ENCODE measurements at places on chromosomes 11 and 22. TPM values are rescaled to one million over a fixed set of nuclear protein-coding genes. Genes with fewer than 3 reads are reported as not detected.

- peak; percentile 20 for DNase-seq
Measured at GRCh38 chr11:132718711-132719671, 813.3 kb downstream of the OPCML start.

Gene C11orf97
- not detected for total RNA-seq

DNA sequence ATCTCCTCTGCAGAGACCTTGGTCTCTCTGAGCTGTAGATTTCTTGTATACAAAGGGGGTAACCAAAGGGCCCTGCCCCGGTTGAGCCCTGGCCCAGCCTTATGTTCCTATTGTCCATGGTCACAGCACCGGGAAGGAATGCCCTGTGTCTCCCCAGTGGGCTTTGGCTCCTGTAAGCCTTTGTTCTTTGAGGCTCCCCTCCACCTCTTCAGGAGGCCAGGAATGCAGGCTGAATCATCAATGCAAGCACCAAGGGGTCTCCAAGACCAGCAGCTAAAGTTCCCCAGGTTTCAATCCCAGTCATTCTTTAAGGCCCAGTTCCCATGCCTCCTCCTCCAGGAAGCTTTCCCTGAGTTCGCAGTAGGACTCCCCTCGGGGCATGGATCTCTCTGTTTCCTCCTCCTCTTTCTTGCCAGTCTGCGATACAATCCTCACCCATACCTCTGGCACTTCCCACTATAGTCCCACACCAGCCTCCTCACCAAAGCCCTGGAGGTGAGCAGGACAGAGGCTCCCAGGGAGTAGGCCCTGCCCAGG lies 29.2 kb upstream of the KLHL35 start:
- no peak for DNase-seq

Gene VSIG10L2
- total RNA-seq: not detected

Gene BAIAP2L2
- total RNA-seq: not detected

Gene OPCML
- total RNA-seq: 65.5 TPM

Gene OR52I1
- total RNA-seq: not detected

DNA sequence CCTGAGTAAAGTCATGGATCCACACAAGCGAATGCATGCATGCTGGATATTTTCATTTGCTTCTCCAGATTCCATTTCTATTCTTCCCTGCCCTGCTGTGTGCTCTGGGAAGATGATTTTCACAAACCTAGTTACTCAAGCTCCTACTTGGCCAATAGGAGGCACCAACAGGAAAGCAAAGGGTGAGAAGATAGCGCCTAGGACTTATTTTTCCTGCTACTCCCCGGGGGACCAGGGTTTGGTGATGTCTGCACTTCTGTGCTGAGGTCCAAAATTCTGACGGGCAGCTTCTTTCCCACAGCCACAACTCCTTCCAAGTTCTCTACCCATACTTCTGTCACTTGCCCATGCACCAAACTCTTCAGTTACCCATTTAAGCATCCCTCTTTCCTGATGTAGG lies 509.3 kb upstream of the TENM4 start:
- DNase-seq: no peak

Gene SREBF2
- 65.5 TPM for total RNA-seq

GRCh38 chr11:102773386-102773785 lies 7.0 kb downstream of the MMP10 start:
- DNase-seq: no peak

Gene HEPACAM
- 12.6 TPM for total RNA-seq

Gene HYLS1
- total RNA-seq: 12.5 TPM

Gene OR52E1
- not detected for total RNA-seq

Gene LRRC56
- total RNA-seq: 1.1 TPM

DNA sequence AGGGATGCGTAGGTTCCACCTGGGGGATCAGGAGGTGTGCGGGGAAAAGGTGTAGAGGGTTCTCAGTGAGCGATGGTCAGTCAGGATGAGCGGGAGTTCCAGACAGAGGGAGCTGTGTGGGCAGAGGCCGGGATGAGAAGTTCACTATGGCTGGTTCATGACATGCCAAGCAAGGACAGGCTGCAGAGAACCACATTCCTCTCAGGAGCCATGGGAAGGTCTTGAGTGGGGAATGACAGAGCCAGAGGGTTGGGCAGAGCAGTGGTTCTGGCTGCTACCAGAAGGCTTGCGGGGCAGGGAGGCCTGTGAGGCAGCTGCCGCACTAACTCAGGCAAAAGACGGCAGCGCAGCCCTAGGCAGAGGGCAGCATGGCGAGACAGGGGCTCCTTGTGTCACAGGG lies 66.1 kb downstream of the SCUBE1 start:
- no peak for DNase-seq

GRCh38 chr22:27663812-27664211 lies 137.7 kb downstream of the MN1 start:
- DNase-seq: no peak

GRCh38 chr11:17846852-17847453 lies 112.4 kb downstream of the KCNC1 start:
- peak; percentile 43 for DNase-seq

Gene CCDC116
- total RNA-seq: 0.16 TPM

- DNase-seq: no peak
Measured at GRCh38 chr11:87258171-87258833, 220.6 kb downstream of the TMEM135 start.

DNA sequence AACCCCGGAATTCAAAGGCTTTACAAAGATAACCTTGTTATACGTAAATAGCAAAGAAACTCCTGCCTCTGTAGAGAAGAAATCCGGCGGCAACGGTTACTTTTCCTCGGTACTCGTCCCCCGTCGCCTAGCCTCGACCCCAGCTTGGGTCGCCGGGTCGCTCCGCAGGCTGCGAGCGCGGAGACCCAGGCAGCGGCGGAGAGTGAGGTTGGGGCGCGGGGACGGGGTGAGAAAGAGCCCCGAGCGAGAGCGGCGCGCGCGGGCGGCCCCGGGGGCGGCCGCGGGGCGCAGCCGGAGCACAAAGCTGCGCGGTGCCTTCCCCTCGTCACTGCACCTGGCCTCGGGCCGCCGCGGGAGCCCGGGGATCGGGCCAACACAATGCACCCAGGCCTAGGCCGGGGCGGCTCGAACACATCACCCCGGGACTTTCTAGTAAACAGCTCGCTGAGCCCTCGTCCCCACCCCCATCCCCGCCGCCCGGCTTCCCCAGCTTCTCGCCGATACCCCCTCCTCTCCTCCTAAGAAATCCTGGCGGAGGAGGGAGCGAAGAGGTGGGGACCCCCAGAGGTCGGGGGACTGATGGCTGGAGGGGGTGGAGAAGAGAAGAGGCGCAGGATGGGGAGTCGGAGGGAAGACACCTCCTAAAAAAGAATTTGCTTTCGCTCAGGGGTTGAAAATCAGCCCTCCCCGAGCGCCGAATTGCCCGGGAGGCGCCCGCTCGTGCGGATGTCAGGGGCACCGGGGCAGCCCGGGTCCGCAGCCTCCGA lies 845 bp downstream of the MPPED2 start:
- no peak for DNase-seq

Gene OR4D10
- not detected for total RNA-seq

Gene TBX1
- total RNA-seq: 0.62 TPM

DNA sequence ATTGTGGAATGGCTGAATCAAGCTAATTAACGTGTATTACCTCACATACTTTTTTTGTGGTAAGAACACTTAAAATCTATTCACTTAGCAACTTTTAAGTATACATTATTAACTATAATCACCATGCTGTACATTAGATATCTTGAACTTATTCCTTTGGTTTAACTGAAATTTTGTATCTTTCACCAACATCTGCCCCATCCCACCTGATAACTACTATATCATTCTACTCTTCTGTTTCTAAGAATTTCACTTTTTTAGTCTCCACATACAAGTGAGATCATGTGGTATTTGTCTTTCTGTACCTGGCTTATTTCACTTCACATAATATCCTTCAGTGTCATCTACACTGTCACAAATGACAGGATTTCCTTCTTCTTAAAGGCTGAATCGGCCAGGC lies 17.1 kb upstream of the VWA5A start:
- no peak for DNase-seq

GRCh38 chr11:31806186-31806927 lies 4.8 kb downstream of the PAX6 start:
- DNase-seq: no peak

Gene OR10D3
- total RNA-seq: not detected

DNA sequence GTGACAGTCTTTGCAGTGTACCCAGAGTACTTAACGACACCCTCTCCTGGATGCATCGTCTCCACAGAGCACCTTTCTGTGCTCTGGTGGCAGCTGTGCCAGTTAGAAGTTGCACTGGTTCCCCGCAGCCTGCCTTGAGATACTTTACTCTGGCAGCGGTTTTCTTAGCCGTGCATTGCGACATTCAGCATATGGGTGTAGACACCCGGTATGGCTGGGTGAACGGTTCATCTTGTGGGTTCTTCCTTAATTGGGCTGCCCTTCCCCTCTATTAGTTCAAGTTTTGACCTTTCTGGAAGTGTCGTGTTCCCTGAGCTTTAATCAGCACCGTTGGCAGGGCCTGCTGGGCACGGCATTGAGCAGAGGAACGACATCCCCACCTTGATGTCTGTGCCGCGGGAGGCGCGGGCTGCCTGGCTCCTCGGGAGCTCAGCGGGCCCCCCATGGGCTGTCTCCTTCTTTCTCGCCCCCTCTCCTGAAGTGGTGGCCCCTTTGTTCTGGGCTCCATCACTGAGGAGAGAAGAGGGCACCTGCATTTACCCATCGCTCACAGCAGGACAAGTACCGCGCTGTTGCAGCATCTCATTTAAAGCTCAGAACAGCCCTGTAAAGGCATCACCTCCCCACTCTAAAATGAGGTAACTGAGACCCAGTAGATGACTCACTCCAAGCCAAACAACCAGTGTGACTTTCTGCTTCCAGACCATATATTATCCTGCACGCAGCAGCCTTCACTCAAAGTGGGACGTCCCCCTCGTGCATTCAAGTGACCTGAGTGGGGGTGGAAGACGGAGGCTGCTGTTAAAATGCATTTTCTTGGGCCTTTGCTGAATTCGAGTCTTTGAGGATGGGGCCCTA lies 13.3 kb downstream of the FAM83F start:
- no peak for DNase-seq

DNA sequence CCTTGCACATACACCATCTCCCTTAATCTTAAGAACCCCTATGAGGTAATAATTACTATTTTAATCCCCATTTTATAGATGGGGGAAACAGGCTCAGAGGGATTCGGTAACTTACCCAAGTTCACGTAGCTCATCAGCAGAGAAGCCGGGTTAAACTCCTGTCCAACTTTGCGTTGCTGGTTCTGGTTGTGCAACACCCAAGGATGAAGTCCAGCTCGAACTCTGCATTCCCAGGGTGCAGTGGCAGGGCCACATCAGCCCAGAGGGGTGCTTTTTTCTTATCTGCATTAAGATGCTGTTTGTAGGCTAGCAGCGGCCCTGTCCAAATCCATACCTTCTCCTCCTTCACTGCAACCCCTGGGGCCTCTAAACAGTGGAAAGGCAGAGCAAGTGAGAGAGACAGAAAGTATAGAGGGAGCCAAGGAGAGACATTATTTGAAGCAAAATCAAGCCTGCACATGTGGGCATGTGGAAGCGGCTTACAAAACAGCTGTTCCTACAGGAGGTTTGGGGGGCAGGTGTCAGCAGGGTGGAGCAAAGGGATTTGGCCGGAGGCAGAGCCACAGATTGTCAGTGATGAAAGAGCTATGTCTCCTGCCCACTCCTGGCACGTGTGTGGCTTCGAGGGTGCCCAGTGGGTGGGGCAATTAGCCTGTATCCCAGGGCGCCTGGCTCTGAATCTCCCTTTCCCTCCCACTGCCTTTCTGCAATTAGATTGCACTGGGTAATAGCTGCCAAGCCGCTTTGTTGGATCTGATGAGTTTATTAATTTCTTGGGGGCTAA lies 129.5 kb upstream of the TBCEL start:
- no peak for DNase-seq

Gene FZD4
- total RNA-seq: 16.1 TPM

Gene RIMBP3B
- 0.62 TPM for total RNA-seq

Gene GRK3
- 62.9 TPM for total RNA-seq

DNA sequence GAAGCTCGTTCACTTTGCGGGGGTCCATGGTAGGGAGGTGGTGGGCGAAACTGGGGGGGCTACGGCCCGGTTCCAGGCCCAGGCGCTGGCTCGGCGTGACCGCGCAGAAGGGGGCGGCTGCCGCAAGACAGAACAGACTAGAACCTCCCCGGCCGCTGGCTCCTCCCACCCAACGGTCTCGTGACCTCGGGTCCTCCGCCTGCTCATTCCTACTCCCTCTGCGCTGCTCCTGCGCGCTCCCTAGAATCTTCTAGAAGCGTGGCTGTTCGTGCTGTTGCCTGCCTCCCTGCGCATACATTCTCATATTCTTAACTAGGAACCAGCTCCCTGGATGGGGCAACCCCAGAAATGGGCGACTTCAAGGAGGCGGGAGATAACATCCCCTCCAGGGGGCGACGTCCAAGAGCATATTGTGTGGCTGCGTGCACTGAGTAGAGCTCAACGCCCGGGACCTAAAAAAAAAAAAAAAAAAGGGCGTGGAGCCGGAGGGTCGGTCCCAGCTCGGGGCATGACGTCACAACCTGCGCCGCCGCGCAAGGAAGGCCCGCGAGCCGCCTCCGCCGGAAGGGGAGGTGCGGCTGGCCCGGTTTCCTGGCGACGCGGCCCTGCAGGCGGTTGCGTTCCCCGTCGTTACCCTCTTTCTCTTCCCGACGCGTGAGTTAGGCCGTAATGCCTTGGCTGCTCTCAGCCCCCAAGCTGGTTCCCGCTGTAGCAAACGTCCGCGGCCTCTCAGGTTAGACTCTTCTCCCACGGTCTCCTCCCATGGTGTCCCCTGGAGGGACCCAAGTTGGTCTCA lies at the start of the genes ST13 and XPNPEP3:
Gene ST13 (minus strand): TSS at position 127 of the 796 bp plus-strand sequence. CDS start 99 bp downstream, at position 28.
Gene XPNPEP3 (plus strand): TSS at position 636 of the 796 bp plus-strand sequence. CDS start 34 bp downstream, at position 670.
- DNase-seq: peak; percentile 92

DNA sequence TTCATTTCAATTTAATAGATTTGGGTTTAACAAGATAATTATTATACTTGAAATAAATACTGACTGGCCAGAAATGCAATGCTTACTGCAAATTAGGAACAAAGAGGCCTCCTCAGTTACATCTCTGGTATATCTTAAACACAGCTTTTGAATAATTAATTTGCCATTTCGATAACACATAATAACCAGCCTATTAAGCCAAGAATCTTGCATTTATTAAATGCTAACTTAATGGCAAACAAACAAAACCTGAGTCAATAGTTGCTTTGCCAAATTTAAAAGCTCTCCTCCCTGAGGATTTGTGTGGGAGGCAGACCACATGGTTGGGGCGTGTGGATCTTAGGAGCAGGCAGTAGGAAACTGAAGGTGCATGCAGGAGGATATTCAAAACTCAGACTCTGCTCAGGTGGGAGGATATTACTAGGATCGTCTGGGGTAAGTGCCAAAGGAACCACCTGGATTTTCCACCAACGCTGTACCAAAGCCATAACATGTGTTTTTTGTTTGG lies 17.9 kb upstream of the FJX1 start:
- no peak for DNase-seq

GRCh38 chr22:28268850-28269249 lies 349.8 kb upstream of the PITPNB start:
- DNase-seq: no peak

GRCh38 chr11:118304227-118304567 lies 333 bp upstream of the CD3E start:
- DNase-seq: no peak

Measured in occipital lobe (tissue), 3 donors.